Stimulated activated CD4-positive, alpha-beta T cell treated with anti-CD3 and anti-CD28 coated beads, Interleukin-1b, Interleukin-23, amount 100 ng/mL, for 4 hours (primary cell): ENCODE measurements at places on chromosomes 13 and 19.

- DNase-seq: no peak
Measured at GRCh38 chr13:114149774-114150740, 17.6 kb upstream of the RASA3 start.

DNA sequence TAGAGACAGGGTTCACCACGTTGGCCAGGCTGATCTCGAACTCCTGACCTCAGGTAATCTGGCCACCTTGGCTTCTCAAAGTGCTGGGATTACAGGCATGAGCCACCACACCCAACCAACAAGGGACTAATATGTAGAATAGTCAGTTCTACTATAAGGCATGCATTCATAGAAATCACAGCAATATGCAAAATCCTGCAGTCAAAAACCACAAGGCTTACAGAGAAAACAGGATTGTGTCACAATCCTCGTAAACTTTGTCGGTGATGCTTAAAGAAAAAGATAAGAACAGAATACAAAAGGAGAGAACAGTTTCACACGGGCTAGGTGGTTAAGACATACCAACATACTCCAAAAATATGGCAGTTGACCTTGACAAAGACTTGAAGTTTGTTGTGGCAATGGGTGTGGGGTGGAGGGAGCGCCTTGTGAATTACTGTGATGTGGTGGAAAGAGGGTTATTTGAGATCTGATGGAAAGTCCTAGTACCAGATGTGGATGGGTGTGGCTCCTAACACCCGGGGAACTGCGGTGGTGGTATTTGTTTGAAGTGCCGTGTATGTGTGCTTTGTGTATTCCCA lies 12.4 kb downstream of the NOSIP start:
- DNase-seq: no peak

- DNase-seq: no peak
Measured at GRCh38 chr13:40153516-40153915, 498.1 kb downstream of the COG6 start.

DNA sequence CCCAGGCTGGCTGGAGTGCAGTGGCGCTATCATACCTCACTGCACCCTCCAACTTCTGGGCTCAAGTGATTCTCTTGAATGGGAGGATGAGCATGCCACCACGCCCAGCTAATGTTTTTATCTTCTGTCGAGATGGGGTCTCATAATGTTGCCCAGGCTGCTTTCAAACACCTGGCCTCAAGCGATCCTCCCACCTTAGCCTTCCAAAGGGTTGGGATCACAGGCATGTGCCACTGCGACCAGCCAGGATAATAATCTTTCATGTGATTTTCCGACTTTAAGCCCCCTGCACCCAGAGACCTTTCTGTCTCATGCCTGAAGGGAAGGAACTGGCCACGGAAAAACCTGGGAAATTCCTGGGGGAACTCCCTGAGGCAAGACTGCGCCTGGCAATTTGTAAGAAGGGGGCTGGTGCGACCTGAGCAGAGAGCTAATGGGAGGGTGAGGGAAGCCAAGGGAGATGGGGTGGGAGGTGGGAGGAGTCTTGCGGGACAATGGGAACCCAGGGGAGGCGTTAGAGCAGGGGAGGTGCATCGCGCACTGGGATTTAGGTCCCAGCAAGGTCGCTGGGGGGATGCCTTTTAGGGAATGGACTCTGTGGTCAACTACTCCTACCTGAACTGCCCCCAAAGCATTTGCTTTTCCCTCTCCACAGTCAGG lies 1.2 kb upstream of the CCDC124 start:
- DNase-seq: no peak

- DNase-seq: no peak
Measured at GRCh38 chr13:41401366-41401765, 56.0 kb upstream of the RGCC start.

- DNase-seq: no peak
Measured at GRCh38 chr19:32686847-32687475, 4.7 kb upstream of the NUDT19 start.

DNA sequence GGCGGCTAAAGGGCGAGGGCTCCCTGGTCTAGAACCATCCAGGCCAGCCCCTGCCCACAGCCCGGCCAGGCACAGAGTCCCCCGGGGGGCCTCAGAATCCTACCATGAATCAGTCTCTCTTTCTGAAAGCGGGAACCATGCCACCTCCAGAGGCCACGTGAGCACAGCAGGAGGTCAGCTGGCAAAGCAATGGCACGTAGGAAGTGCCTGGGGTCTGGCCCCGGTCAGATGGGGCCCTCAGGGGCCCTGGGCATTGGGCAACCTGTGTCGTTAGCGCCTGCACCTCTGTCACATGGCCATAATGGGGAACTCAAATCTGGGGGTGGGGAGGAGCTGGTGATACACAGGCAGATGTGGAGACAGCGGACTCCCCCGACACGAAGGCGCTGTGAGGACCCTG lies 8.8 kb downstream of the MFSD12 start:
- no peak for DNase-seq

DNA sequence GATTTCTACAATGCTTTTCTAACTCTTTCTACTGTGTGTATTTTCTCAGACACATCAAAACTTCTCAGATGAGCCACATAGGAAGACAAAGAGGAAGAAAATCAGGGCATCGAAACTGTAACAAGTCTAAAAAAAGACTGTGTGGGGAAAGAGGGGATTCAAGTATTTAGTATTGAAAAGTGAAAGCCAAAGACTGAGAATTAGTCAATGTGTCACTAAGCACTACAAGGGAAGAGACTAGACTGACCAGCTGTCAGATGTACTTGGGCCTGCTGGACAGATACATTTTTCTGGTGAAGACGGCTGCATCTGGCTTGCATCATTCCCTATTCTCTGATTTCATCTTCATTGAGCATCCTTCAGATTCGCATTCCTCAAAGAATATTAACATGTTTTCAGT lies 25.4 kb downstream of the COMMD6 start:
- DNase-seq: no peak
